NCI-H187 treated with DMSO at 0.1 percent for 48 hours (cell line): ENCODE measurements at places on chromosomes 2 and 18.

DNA sequence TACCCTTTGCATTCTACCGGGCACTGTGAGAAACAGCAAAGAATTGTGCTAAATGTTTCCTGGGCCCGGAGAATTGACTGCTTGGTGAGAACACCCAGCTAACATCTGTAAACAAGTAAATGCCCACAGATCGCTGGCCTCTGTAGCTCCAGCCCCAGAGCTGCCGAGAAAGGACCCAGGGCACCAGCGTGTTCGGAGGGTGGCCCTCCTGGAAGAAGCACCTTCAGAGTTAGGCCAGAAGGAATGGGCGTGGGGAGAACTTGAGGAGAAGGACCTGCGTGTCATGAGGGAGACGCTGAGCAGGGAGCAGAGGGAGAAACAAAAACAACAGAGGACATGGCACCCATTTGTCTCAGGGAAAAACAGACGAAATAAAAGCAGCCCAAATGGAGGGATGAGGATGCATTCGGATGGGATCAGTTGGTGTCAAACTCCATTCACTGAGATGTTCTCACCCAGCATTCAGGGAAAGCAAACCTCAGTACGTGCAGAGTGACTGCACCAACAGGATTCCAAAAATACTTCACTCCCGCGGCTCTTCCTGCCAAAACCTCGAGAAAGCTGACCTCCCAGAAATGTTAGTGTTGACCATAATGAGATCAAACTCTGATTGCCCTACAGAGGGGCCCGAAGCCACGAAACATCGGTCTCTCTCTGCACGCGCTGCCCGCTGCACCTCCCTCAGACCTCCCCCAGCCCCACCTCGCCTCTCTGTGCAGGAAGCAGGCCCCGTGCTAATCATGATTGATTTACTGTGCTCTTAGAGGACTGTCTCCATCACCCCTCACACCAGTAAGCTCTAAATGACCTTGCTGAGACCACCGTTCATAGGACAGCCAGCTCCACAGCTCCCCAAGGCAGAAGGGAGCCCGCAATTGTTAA, 376.3 kb upstream of the SALL3 start:
- DNase-seq = no peak

DNA sequence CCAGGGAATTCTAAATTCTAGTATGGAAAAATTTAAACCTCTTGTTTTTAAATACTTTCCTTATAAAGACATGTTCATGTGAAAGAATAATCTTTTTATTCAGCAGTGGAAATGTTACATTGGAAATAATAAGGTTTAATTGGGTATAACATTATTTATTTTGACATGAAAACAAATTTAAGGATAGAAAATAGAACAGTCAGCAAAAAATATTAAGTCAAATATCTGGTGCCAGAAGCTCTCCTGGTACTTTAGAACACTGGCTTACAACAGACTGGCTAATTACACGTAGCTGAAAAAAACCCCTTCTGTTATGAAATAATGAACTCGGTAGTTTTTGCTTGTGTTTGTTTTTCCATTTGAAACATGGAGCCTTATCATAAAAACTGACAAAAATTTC, 447.9 kb downstream of the DSEL start:
- DNase-seq = no peak

GRCh38 chr18:8783335-8783993, 78.1 kb downstream of the MTCL1 start:
- no peak for DNase-seq

GRCh38 chr2:218079943-218080913, 11.2 kb downstream of the RUFY4 start:
- no peak for DNase-seq

- no peak for DNase-seq
Observed at GRCh38 chr2:217875138-217875537, 127.7 kb downstream of the TNS1 start.

GRCh38 chr2:233414777-233415570, 60.7 kb downstream of the DGKD start:
- DNase-seq = no peak

GRCh38 chr2:75342504-75343175, 143.3 kb upstream of the TACR1 start:
- DNase-seq = no peak

DNA sequence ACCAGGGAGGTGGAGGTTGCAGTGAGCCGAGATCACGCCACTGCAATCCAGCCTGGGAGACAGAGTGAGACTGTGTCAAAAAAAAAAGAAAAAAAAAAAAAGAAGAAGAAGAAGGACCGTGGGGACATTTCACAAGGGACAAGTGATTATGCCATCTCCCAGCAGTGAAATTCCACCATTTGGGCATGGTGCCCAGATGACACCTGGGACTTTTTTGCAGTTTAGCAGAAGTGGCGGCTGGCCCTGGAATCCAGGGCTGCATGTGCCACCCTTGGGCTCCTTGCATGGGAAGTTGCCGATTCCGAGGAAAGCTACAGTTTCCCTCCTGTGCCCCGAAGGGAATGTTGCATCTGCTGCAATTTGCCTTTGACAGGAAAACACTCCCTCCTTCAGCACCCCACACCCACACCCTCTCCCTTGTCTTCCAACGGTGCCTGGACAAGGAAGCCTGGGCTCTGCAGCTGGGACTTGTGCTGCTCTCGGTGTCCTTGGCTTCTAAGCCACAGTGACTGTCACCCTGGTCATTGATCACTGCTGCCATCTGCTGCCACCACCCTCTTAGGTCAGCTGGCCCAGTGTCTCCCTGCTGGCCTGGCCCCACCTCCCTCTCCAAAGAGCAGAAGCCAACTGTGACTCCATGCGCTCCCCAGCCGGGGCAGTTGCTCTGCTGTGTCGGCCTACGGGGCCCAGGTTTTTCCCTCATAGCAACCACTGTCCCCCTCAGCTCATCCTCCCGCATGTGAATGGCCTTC, 56.4 kb upstream of the LRRC30 start:
- no peak for DNase-seq

DNA sequence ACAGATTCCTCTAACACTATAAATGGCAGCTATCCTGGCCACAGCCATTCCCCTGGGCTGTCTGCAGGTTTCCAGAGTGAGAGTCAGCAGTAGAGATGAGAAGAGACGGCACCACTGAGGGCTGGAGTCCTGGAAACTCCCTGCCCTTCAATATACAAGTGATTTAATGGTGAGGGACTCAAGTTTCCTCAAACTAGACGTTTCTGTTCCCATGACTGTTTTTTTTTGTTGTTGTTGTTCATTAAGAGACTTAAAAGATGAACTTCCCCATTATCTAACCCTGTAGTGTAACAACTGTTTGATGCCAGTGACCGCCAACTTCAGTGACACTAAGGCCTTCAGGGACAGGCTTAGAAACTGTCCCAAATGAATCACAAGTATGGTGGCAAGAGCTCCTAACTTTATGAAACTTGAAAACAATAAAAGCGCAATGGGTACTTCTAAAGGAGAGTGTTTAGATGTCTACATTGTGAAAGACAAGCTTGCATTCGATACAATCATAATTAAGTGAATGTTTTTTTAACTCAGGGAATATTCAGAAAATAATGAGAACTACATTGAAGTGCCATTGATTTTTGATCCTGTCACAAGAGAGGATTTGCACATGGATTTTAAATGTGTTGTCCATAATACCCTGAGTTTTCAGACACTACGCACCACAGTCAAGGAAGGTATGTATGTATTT, 34.0 kb downstream of the IL1R2 start:
- DNase-seq = no peak

- DNase-seq = no peak
Observed at GRCh38 chr18:75167759-75168618, 41.0 kb downstream of the PTGR3 start.

- no peak for DNase-seq
Observed at GRCh38 chr18:32429402-32429801, 41.3 kb downstream of the GAREM1 start.

GRCh38 chr2:236861944-236862343, 223.7 kb upstream of the COPS8 start:
- no peak for DNase-seq

- no peak for DNase-seq
Observed at GRCh38 chr2:186603286-186603685, 13.4 kb downstream of the ITGAV start.

DNA sequence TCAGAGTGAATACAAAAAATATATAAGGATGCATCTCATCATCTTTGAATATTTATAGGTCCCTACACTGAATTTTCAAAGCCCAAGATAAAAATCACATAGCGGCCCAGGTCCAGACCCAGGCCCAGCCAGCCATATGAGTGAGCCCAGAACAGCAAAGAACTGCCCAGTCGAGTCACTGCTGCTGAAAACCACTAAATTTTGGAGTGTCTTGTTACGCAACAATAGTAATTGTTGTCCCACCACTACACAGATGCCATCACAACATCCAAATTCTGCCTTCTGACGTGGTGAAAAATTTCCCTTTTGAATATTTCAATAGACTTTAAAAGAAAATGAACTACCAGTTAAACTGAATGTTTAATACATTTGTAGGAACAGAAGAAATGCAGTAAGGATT, 5.7 kb downstream of the C18orf32 start:
- no peak for DNase-seq
